T-helper 22 cell (primary cell): ENCODE measurements at places on chromosomes 13 and 19.

GRCh38 chr13:112774829-112775565, 85.2 kb downstream of the ATP11A start:
- no peak for DNase-seq

DNA sequence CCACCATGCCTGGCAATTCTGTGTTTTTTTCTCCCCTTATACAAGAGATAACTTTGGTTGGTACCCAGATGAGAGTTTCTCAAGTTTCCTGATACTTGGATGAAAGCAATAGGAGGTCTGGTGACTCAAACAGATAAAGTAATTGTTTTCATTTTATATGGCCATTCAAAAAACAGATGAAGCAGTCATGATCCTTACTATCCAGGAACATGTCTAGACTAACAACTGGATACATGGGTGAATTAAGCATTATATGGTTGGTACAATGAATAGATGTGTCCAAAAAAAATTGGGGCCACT, 8.5 kb downstream of the ZNF430 start:
- no peak for DNase-seq

GRCh38 chr19:23070353-23071146, 46.3 kb upstream of the ZNF730 start:
- DNase-seq: no peak

DNA sequence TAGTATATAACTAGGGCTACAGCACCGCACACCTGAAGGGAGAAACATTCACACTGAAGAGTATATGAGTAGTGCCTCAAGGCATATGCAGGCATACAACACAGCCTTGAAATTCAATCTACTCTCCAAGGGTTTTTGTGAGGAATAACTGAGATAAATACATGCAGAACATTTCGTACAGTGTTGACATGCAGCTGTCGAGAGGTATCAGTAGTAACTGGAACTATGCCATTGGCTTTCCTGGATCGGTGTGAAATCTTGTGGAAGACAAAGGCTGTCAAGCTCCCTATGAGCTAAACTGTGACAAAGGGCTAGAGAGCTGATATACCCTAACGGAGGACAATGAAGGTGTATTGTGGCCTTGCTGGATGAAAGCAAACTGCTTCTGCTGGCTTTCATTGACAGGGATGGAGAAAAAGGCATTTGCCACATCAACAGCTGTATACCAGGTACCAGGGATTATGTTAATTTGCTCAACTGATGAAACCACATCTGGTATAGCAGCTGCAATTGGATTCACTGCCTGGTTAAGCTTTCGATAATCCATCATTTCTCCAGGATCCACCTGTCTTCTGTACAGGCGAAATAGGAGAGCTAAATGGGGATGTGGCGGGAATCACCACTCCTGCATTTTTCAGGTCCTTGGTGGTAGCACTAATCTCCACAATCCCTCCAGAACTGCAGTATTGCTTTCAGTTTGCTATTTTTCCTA, 16.3 kb downstream of the MTRF1 start:
- no peak for DNase-seq

DNA sequence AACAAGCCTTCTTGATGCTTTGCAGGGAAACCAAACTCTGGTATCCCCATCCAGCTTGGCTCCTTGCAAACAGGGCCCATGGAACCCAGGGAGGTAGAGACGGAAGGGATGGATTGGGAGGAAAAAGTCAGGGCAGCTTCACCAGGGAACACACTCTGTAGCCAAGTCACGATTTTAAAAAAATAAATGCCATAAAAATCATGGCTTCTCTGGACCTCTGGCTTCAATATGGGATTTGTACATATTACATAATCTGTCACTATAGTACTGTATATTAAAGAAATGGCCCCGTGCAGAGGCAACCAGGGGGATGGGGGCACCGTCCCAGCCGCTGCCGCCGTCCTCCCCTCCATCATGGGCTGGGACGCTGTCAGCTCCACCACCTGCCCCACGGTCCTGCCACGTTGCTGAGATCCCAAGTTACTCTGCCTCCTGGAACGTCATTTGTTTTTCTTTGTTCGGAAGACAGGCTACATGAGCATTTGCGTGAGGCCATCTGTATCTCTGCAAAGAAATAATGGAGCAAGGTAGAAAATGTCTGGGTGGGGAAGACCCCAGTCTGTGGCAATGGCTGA, 313.3 kb downstream of the ZNF536 start:
- DNase-seq: no peak

DNA sequence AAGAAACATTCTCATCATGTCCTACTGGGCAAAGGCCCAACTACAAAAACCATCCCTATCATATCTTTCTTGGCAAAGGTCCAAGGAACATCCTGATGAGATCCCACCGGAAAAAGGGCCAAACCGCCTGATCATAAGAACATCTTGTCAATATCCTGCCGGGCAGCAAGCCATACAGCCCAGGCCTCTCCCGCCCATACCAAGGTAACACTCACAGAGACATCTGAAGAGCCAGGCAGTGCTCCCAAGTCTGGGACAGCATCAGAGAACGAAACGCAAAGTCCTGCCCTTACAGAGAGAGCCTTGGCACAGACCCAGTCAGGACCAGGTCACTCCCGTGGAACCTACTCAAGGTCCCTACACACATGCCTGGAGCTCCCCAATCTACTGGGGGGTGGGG, 18.5 kb upstream of the ZNF331 start:
- no peak for DNase-seq

DNA sequence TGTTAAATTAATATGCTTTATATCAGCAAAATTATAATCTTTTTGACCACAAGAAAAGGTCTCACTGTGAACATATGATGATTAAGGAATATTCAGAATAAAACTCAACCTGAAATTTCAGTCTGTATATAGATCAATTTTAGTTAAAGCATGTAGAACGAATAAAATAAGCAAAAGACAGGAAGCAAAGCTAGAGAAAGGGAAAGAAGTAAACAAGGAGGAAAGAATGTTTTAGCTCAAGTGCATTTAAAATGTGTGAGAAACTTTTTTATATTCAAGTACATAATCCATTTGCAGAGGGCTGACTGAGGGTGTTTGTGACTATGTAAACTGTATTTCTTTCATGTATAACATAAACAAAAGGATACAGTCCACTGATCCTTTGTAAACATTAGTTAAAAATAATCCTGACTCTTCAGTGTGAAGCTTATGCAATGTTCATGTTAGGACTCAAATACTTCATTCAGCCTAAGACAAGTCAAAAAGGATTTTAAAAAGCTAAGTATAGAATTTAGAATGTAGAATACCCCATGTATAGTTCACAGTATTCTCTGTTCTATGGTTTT, 472.1 kb downstream of the DIAPH3 start:
- no peak for DNase-seq

- DNase-seq: no peak
Measured at GRCh38 chr13:26541678-26542568, 15.6 kb upstream of the WASF3 start.

DNA sequence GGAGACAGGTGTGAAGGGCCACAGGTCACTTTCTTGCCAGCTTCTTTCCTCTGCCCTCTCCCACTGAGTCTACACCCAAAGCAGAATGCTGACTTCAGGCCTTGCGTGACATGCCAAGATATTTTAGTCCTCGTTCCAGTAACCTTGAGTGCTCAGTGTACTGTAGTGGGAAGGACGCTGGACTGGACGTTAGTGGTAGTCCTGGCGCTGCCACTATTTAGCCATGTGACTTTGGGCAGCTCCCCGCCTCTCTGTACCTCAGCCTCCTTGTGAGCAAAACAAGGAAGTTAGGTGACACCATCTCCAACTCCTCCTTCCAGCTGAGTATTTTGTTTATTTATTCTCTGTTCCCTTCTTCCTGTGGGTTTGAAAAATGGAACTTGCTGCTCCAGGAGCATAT, 86.1 kb downstream of the FRY start:
- DNase-seq: no peak

DNA sequence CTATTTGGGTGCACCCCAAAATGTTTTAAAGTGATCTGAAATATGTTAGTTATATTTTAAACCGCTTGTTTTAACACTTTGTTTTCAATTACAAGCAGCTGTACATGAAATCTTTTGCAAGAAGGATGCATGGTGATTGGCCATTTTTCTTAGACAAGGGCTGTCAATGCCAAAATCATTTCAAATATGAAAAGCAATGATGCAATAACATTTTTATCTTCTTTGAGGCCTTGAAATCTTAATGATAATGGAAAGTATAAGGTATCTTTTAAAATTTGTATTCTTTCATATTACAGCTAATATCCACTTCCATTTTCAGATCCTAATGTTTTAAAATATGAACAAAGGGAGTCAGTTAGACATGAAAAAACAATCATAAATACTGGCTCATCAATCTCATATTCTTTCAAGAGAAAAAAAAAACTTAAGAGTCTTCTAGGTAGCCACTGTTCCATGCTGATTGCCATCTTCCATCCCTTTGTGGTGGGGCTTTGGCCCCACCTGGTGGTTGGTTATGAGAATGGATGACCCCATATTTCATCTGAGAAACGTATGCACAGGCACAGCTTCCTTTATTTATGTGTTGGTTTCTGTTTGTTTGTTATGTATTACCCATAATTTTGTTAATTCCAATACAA, 330.3 kb upstream of the MIR17HG start:
- no peak for DNase-seq
